ENCODE measurements at places on chromosomes 3 and 15.

DNA sequence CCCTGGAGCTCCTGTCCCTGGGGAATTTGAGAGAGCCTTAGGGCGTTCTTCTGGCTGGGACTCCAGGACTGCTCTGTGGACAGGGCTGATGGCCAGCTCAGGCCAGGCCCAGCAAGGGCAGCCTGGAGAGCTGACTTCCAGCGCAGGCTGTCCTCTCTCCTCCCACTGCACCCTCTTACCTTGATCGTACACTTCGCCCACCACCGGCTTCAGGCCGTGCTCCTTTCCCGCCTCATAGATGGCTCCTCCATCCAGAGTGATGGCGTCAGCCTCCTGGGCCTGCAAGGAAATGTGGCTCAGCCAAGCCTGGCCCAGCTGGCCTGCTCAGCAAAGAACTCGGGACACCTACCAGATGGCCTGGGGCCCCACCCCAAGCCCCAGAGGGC lies 3.1 kb downstream of the MELTF start:
- no peak for DNase-seq

DNA sequence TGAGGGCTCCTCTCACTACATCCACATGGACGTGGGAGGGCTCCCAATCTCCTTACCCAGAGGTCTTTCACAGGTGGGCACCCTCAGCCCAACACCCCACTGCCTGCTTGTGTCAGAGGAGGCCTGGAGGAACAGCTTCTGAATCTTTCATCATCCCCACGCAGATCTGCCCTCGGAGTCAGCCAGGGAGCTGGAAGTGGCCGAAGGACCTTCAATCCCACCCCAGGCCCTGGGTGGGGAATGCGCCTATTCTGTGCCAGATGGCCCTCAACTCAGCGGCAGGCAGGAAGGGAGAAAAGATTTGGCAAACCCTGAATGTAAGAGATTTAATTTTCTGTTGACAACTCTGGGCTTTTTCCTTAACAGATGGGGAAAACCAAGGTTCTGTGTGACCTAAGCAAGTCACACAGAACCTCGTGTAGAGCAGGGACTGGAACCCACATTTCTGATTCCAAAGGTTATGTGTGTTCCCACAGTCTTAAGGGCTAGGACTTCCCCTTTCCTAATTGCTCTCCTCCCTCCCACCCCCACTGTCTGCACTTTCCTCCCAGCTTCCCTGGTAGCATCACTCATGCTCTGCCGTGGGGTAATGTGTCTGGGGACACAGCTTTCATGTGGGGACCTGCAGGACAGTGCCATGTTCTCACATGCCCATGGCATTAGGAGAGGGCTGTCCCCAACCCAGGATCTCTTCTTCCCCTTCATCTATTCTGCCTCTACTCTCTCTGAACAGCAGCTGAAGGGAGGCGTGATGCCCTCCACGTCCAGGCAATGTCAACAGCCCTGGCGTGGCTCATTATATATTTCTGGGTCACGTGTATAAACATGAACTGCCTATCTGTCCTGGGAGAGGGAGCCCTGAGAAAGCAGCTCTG lies 98.1 kb downstream of the SEMA5B start:
- DNase-seq: no peak

DNA sequence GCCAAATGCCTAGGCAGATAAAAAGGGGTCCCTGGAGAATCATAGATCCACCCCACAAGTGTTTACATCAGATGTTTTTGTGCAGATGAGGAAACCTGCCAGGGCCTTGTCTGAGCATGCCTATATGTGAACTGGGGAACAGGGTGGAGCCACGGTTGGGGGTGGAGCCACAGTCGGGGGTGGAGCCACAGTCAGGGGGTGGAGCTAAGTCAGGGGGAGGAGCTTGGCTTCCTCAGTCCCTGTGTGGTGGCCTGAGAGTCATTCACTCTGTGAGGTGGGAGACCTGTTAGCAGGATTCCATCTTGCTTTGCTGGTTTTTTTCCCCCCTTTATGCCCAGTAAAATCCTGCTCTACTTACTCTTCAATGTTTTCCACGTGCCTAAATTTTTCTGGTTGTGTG lies 57.8 kb upstream of the TGFBR2 start:
- DNase-seq: no peak

DNA sequence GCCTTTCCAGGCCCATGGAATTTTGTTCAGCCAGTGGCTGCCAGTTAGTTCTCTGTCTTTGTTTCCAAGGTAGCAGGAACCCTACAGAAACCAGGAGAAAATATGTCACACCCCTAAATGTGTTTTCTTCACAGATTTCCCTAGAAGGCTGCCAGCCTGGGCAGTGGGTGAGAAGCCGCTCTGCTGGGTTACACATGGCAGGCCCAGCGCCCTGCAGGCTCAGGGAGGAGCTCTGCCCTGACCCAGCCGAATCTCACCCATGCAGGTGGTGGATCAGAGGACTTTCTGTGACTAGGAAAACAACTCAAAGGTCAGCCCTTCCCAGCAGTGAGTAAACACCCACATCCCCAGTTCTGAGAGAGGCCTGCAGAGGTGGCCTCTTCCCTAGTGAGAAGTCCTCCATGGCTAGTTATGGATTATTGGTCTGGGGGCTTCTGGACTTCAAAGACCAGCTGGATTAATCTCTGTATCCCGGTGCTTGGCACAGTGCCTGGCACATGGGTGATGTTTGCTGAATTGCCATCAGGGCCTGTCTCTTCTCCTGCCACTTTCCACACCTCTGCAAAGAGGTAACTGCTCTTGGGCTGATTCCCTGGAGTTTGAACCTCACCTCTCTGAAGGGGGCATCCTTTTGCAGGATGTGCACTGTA lies 34.7 kb upstream of the BDH1 start:
- DNase-seq: no peak

GRCh38 chr3:141414800-141415462 lies 46.6 kb downstream of the ZBTB38 start:
- DNase-seq: no peak

GRCh38 chr3:19702416-19703078 lies 231.5 kb downstream of the EFHB start:
- DNase-seq: no peak

GRCh38 chr3:152713989-152714388 lies 120.9 kb upstream of the P2RY1 start:
- no peak for DNase-seq

DNA sequence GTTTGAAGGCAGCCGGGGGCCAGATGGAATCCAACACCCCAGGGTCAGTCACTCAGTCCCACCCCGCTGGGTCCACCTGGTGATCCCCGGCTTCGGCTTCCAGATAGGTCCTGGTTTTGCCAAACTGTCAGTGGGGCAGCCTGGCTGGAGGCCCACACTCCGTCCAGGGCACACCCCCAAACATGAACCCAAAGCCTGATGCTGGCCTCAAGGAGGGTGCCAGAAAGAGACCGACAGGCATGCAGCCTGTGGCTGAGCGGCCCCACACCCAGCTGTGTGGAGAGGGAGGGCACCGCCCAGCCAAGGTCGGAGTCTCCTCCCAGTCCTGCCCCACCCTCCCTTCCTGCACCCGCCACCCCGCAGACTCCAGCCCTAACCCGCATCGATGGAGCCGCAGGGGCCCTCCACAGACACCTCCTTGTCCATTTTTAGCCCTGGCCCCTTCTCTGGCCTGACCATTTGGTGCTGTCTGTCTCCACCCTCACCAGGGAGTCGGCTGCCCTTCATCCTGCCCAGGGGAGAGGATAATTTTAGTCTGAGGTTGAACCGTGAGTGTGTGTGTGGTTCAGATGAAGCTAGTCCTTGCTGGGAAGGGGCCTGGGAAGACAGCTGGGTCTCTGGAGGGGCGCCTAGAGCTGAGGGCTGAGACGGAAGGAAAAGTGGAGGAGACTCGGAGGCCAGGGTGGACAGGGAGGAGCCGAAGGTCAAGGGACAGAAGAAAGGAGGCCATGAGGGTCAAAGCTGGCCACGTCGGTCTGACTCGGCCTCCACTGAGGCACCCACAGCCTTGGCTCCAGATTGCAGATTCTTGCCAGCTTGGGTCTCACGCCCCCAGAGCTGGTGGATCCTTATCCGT lies 23.1 kb downstream of the TNK2 start:
- DNase-seq: no peak

DNA sequence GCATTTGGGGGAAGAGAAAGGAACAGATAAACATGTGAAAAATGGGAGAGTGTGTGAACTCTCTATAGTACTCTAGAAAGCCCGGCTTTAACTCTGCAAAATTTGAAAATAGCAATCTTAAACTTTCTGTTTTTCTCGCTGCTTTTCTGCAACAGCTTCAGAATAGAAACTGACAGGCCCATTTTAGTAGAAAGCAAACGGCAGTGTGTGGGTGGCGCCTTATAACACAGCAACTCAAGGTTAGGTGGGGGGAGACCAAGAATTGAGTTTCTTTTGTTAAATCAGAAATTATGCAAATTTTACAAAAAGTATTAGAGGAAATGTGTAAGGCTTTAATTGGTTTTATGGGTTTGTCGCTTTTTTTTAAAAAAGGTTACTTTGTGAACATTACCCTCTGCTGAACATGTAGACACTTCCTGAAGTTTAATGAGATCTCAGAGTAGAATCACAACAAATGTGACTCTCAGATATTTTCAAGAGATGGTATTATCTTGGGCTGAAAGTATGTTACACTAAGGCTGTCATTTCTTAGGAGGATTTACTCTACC lies 107.0 kb downstream of the PTPRG start:
- DNase-seq: no peak

- DNase-seq: no peak
These were observed 438.8 kb downstream of the FOXP1 start for GRCh38 chr3:71144525-71145253.

DNA sequence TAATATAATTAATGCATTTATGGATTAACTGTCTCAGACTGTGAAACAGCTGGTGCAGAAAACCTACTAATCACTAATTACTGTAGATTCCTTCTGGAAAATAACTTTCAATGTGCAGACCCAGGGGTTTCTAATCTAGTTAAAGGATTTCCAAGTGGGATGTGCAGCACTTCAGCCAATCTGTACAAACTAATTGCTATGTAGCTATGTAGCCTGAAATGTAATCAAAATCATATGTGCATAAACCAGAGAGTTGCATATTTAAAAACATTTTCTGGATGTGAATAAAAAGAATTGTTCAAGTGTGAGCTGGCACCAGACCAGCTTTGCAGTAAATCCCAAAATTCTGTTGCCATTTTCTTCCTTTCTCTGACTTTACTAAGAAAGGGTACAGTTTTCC lies 127.5 kb upstream of the CD96 start:
- DNase-seq: no peak

DNA sequence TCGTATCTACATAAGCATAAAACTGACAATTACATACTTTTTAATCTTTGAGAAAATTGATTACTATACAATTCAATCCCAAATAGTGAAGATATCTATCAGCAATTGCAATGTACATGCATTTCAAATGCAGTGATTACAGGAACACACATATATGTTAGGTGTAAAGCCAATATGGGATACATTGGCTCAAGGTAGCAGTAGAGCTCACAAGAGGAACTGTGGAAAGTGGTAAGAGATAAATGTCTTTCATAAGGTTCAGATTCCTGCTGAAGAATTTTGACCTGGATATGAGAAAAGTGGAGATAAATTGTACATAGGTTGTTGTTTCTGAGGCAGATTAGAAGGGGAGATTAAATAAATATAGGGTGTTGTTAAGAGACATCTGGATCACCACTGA lies 1280.5 kb downstream of the OTOL1 start:
- DNase-seq: no peak

- DNase-seq: no peak
These were observed 41.9 kb downstream of the SMAD6 start for GRCh38 chr15:66743703-66744536.

GRCh38 chr3:188635258-188636042 lies 481.5 kb downstream of the LPP start:
- no peak for DNase-seq

DNA sequence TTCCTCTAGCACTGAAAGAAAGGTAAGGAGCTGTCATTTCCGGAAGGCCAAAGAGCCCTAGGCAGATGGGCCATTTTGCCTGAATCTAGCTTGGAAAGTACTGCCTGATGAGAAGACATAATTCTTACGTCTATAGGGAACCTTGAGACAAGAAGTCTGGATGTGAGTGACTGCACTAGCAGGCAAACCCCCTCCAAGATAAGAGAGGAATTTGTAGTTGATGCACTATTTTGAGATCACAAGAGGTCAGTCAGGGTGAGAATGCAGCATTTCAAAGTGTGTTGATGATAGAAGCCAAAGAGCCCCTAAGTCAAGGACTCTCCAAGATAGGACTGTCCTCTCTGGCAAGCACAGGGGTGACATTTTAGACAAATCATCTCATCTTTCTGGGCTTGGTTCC lies 99.2 kb downstream of the HES1 start:
- no peak for DNase-seq

GRCh38 chr3:173902871-173903270 lies 505.3 kb downstream of the NLGN1 start:
- DNase-seq: no peak

- DNase-seq: no peak
These were observed 51.8 kb upstream of the RFX7 start for GRCh38 chr15:56295433-56295832.

- no peak for DNase-seq
These were observed 35.8 kb downstream of the GJD2 start for GRCh38 chr15:34718681-34719665.

GRCh38 chr3:50358911-50359759 lies at the start of gene TMEM115:
Gene TMEM115 (minus strand): TSS chr3:50359521. CDS start chr3:50359063, 458 bp downstream.
- DNase-seq: peak; percentile 93

DNA sequence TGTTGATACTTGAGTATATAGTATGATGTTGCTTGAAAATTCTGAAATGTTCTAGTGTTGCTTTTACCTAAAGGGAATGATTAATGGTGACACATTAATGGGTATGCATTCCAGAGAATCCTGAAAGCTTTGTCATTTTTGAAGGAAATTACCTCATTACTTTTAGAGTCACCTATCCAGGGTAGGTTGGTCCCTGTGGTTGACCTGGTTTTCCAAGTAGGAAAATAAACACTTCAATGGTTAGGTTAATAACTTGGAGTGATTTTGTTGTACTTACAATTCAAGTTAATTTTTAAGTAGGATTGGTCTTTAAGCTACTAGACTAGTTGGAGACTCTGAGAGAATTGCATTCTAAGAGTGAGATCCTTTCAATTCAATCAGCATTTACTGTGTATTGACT lies 31.0 kb downstream of the MITF start:
- no peak for DNase-seq

DNA sequence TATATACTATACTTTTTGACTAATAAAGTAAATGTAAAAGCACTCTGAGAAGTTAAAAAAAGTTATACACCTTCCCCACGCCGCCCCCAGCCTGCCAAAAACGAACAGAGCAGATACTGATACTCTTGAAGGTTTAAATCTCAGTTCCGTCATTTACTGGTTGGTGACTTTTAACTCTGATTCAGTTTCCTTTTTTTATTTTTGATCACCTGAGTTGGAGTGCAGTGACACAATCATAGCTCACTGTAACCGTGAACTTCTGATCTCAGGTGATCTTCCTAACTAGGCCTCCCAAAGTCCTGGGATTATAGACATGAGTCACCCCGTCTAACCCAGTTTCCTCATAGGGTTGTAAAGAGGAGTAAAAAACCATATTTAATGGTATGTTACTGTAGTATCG lies 3.3 kb upstream of the TIPIN start:
- DNase-seq: no peak
